ENCODE measurements at places on chromosomes 3 and 15.

- DNase-seq = no peak
These were observed 200.6 kb downstream of the MYRIP start for GRCh38 chr3:40009991-40010390.

GRCh38 chr3:11173828-11174465 is 19.7 kb downstream of the HRH1 start:
- DNase-seq = no peak

DNA sequence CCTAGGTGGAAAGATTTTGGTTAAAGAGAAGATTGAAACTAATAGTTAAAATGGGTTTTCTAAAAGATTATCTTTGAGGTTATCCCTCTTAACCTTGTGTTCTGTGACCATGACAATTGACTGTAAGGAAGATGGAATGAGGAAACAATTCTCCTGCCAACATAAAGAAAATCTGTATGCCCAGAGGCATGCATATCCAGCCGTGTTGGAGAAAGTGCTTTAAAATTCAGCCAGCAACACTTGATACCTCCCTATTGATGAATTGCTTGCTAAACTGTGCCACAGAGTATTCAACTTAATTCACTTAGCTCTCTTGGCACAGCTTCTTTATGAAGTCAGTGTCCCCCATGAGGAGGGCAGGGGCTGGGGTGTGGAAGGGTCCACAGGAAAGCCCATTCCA is 203.5 kb downstream of the UBE2E2 start:
- DNase-seq = no peak

DNA sequence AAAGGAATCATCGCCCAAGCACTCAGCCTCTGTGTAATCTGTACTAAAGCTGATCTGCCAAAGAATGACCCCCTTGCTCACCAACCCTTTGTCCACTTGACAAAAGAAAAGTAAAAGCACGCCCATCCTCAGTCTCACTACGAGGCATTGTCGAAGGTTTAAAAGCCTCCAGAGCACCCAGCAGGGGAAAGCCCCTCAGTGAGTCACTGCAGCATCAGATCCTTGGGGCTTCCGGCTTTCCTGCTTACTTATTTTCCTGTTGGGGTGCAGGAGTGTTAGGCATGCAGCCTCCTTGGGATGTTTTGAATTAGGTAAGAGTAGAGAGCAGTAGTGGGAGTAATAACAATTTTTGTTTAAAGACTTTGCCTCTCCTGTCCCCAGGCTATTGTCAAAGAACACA is 216.1 kb downstream of the MTHFS start:
- DNase-seq = no peak
